ENCODE measurements at places on chromosomes 16 and 17. TPM values are rescaled to one million over a fixed set of nuclear protein-coding genes. Genes with fewer than 3 reads are reported as not detected.

Gene CNTNAP4
- not detected for total RNA-seq

Gene KRT27
- not detected for total RNA-seq

Gene TUFM
- 98.4 TPM for total RNA-seq

Gene CNGB1
- total RNA-seq: not detected

- H3K4me1 ChIP-seq: no peaks in the 10 kb centered on the region
- H3K4me3 ChIP-seq: no peak overlapping the region
- peaks cover 95% of the 10 kb centered on the region for H3K36me3 ChIP-seq
- no peaks in the 10 kb centered on the region for H3K27me3 ChIP-seq
Observed at GRCh38 chr17:63819585-63820537, 7.4 kb upstream of the PSMC5 start.

Gene PLA2G10
- not detected for total RNA-seq

Gene SLC5A10
- total RNA-seq: not detected

Gene TPSD1
- not detected for total RNA-seq

Gene CFAP97D1
- not detected for total RNA-seq

DNA sequence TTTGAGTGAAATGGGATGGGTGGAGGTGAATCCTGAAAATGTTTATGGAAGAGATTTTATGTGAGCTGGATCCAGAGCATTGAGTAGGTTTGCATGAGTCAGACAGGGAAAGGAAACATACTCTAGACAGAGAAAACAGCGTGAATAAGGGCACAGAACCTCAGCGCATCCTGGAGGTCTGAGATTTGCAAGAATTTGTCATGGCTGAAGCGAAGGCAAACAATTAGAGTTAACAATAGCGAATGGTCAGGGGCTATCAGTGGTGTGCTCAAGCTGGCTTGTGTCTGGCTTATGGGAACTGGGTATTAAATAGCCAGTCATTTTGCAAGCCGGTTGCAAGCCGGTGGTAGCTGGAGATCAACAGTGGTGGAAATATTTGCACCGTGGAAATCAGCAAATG lies 36.4 kb downstream of the MAP2K6 start:
- H3K36me3 ChIP-seq: no peaks in the 10 kb centered on the region
- H3K27ac ChIP-seq: no peak overlapping the region
- DNase-seq: no peak
- H3K4me1 ChIP-seq: no peaks in the 10 kb centered on the region

GRCh38 chr16:12685806-12686205 lies 117.9 kb downstream of the CPPED1 start:
- H3K27me3 ChIP-seq: no peaks in the 10 kb centered on the region
- no peaks in the 10 kb centered on the region for H3K36me3 ChIP-seq
- no peak overlapping the region for H3K4me3 ChIP-seq
- DNase-seq: no peak
- H3K27ac ChIP-seq: no peak overlapping the region

Gene MT1M
- total RNA-seq: not detected

- H3K27ac ChIP-seq: no peak overlapping the region
- DNase-seq: no peak
- H3K4me1 ChIP-seq: no peaks in the 10 kb centered on the region
- H3K27me3 ChIP-seq: peaks cover 3% of the 10 kb centered on the region
Observed at GRCh38 chr17:33545124-33545523, 252.0 kb upstream of the ASIC2 start.

GRCh38 chr16:57648581-57649442 lies 19.3 kb upstream of the ADGRG3 start:
- DNase-seq: peak; percentile 69
- H3K4me1 ChIP-seq: peaks cover 14% of the 10 kb centered on the region
- H3K27me3 ChIP-seq: no peaks in the 10 kb centered on the region

DNA sequence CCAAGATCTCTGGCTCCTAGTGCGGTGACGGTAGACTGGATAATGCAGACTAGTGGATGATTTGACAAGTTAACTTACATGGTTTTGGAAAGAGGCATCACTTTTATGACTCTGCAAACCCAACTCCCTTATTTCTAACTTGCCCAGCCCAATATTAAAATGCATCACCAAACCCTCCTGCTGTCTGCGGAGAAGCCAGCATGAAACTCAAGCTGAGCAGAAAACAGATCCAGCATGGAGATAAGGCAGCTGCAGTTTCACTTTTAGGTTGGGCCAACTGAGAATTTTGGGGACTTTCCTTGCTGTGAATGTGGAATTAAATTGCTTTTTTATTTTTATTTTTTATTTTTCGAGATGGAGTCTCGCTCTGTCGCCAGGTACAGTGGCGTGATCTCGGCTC lies 27.8 kb downstream of the CDH1 start:
- no peak overlapping the region for H3K27ac ChIP-seq
- H3K4me3 ChIP-seq: peak overlapping the region; percentile 38
- no peaks in the 10 kb centered on the region for H3K27me3 ChIP-seq
- H3K4me1 ChIP-seq: peaks cover 24% of the 10 kb centered on the region
- peak; percentile 32 for DNase-seq

Gene SLFN12L
- 105 TPM for total RNA-seq

GRCh38 chr17:20938244-20938643 lies 104.6 kb downstream of the USP22 start:
- peaks cover 9% of the 10 kb centered on the region for H3K27me3 ChIP-seq
- no peaks in the 10 kb centered on the region for H3K4me1 ChIP-seq
- H3K4me3 ChIP-seq: no peak overlapping the region
- no peaks in the 10 kb centered on the region for H3K36me3 ChIP-seq

DNA sequence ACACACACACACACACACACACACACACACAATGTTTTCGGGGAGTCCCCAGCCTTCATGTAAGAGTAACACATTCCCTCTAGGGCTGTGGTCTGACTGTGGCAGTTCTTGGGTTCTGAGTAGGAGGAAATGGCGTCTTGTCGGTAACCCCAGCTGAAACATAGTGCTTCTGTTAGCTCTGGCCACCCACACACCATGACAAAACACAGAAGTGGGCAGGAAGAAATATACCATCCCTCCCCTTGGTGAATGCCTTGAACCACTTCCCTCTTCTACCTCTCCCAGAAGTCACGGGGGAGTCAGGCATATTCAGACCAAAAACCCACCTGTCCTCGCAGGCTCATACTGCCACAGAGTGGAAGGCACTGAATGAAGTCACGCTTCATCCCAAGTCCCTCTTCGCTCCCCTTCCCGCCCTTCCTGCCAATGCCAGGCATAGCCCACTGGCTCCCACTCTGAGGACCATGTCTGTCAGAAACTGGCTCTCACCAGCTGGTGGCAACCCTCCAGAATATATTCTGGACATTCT lies 11.5 kb downstream of the SLC35B1 start:
- peaks cover 6% of the 10 kb centered on the region for H3K4me1 ChIP-seq
- no peaks in the 10 kb centered on the region for H3K27me3 ChIP-seq
- peaks cover 18% of the 10 kb centered on the region for H3K36me3 ChIP-seq

GRCh38 chr17:80880648-80880985 lies 111.0 kb upstream of the CHMP6 start:
- no peak for DNase-seq
- no peaks in the 10 kb centered on the region for H3K27me3 ChIP-seq
- H3K27ac ChIP-seq: no peak overlapping the region
- H3K4me1 ChIP-seq: peaks cover 14% of the 10 kb centered on the region
- H3K4me3 ChIP-seq: no peak overlapping the region

DNA sequence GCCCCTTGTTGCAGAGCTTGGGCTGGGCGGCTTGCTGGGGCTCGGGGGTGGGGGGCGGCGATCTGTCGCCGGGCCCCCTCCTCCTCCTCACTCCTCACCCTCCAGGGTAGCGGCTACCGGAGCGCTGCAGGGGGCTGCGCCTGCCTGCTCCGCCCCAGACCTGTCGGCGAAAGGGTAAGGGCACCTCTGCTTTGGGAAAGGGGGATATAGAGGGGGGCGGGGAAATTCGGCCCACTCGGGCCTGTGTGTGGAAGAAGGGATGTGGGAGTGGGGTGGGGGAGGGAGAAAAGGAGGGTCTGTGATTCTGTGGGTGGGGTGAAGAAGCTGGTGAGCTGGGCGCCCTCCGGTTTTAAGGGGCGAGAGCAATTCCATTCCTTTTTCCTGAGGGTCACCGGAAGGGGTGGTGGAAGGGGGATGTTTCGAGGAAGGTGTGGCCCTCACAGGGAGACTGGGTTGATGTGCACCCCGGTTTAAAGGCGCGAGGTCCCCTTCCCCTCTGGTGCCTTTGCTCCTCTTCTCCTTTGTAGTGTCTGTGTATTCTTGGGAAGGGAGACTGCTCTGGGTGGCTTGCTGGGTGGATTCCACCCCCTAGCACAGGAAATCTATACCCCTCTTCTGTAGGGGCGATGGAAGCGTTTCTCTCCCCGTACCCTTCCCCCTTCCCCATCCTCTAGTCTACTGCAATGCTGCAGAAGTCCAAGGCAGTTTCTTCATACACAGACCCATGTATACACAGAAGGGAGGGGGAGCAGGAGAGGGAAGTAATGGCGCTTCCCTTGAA lies 878 bp downstream of the TAOK1 start:
- peak overlapping the region; percentile 92 for H3K27ac ChIP-seq
- peaks cover 31% of the 10 kb centered on the region for H3K4me1 ChIP-seq

DNA sequence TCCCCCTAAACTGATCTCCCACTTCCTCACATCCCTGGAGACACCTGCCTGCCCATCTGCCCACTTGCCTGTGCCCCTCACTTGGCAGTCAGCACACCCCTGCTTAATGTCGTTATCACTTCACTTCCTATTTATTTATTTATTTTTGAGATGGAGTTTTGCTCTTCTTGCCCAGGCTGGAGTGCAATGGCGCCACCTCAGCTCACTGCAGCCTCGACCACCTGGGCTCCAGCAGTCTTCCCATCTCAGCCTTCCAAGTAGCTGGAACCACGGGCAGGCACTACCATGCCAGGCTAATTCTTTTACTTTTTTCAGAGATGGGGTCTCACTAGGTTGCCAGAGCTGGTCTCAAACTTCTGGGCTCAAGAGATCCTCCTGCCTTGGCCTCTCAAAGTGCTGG lies 23.5 kb upstream of the PHOSPHO1 start:
- DNase-seq: no peak
- no peak overlapping the region for H3K27ac ChIP-seq
- H3K4me1 ChIP-seq: no peaks in the 10 kb centered on the region
- H3K4me3 ChIP-seq: no peak overlapping the region

DNA sequence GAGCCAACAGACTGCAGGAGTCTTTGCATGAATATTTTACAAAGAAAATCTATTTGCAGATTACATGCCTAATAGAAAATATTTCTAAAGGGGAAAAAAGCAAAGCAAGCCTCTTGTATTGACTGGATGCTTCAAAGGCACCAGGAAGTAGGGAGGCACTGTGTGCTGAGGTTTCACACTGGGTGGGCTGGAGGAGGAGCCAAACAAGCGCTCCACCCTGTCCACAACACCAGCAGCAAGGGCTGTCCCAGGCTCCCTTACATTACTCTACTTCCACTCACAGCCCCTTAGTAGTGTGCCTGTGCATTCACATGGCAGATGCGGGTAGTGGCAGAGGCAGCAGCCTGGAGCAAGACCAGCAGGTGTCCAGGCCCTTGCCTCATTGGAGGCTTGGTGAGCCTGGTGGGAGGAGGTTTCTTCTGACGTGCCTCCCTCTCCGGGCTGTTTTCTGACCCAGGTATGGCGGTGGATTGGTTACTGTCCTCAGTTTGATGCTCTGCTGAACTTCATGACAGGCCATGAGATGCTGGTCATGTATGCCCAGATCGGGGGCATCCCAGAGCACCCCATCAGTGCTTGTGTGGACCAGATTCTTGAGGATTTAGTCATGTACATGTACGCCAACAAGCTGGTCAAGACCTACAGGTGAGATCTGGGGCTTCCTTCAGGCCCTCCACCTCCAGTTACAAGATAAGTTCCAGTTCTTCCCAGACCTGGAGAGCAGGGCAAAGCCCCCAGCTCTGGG lies 7.0 kb upstream of the CCNF start:
- no peak overlapping the region for H3K4me3 ChIP-seq
- no peaks in the 10 kb centered on the region for H3K27me3 ChIP-seq
- H3K27ac ChIP-seq: no peak overlapping the region
- H3K4me1 ChIP-seq: peaks cover 3% of the 10 kb centered on the region
- peak; percentile 36 for DNase-seq
- no peaks in the 10 kb centered on the region for H3K36me3 ChIP-seq

Gene TANGO6
- total RNA-seq: 30.9 TPM

DNA sequence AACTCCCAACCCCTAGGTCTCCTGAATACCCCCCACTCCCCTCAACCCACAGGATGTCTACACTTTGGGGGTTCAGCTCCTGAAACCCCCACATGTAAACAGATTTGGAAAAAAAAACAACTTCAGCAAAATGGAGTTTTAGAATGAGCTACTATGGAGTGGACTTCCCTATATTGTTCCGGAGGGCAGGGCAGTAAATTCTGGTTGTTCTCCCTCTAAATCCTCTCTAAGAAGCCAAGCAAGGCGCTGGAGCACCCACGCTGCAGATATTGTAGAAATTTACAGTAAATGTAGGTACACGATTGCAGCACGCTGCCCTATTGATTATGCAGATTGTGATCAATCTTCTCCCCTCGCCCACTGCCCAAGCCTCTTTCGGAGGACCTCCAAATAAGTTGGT lies 8.5 kb upstream of the ZFHX3 start:
- no peak for DNase-seq
- no peak overlapping the region for H3K4me3 ChIP-seq
- H3K36me3 ChIP-seq: no peaks in the 10 kb centered on the region
- peaks cover 33% of the 10 kb centered on the region for H3K27me3 ChIP-seq
- peaks cover 11% of the 10 kb centered on the region for H3K4me1 ChIP-seq

DNA sequence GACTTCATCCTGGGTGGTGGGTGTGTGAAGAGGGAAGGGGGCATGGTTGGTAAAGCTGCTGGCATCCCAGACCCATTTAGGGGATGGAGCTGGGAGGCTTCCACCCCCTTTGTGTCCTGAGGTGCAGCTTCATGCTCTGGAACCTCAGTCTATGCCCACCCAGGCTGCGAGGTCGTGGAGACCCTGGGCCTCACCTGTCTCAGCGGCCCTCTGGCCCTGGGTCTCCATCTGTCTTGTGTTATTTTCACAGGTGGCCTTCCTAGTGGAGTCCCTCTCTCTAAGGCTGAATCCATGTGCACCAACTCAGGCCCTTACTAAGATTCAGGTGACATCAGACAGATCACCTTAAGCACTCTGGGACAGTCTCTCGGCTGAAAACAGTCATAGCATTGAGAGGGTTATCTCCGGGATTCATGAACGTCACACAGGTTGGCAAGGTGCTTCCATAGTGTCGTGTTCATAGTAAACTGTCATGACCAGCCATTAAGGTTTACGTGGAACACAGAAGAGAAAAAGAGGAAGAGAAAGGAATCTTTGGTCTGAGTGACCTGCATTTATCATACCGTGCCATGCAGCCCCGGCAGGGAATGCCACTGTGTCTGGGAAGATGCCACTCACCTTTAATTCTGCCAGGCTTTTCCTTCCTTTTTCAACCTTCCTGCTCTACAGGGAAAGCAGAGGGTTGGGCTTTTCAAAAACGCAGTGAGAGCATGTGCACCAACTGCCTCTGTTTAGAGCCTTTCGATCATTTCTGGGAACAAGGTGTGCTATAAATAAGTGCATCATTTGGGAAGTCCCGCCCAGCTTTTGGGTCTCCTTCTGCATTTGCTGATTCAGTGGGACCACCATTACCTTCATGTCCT lies 4.5 kb upstream of the FOXL1 start:
- no peak overlapping the region for H3K27ac ChIP-seq
- no peak for DNase-seq
- peaks cover 14% of the 10 kb centered on the region for H3K27me3 ChIP-seq
- no peak overlapping the region for H3K4me3 ChIP-seq

- H3K27me3 ChIP-seq: no peaks in the 10 kb centered on the region
- H3K36me3 ChIP-seq: no peaks in the 10 kb centered on the region
- DNase-seq: no peak
- no peak overlapping the region for H3K4me3 ChIP-seq
- no peaks in the 10 kb centered on the region for H3K4me1 ChIP-seq
- H3K27ac ChIP-seq: no peak overlapping the region
Observed at GRCh38 chr17:34206569-34206968, 48.5 kb upstream of the CCL2 start.

Gene FNDC8
- not detected for total RNA-seq

Measured in CD4-positive, CD25-positive, alpha-beta regulatory T cell (primary cell).